ENCODE measurements at places on chromosomes 3 and 15.

DNA sequence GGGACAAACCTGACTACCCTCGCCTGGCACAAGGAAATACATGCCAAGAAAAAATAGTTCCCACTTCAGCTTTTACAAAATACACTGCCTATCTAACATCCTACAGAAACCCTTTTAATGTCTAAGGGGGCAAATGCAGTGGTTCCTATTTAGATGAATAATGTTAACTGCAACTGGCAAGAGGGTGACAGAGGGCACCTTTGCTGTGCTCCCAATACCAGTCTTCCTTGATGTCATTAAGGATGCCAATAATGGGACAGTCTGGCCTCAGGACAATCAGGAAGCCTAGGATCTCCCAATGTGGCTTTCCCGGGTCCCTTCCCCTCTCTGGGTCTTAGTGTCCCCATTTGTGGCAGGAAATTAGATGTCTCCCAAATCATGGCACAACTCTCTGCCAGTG, 13.9 kb downstream of the CSRNP1 start:
- no peak for DNase-seq

DNA sequence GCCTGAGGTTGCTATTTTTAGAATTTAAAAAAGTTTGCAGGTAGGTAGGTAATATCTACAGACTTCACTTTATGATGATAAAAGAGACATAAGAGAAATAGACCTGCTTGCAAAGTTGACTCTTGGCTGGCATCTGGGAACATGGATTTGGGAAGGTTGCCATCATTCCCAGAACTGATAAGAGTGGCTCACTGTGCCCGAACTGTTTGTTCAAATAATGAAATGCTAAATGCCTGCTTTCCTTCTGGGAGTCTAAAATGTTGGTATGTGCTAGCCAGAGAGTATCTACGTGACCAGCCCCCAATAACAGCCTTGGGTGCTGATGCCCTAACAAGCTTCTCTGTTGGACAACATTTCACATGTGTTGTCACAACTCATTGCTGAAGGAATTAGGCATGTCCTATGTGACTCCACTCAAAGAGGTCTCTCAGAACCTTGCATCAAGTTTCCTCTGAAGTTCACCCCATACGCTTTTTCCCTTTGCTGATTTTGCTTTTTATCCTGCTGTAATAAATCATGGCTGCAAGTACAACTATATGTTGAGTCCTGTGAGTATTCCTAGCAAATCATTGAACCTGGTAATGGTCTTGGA, 95.5 kb downstream of the FHIT start:
- DNase-seq, result no peak

DNA sequence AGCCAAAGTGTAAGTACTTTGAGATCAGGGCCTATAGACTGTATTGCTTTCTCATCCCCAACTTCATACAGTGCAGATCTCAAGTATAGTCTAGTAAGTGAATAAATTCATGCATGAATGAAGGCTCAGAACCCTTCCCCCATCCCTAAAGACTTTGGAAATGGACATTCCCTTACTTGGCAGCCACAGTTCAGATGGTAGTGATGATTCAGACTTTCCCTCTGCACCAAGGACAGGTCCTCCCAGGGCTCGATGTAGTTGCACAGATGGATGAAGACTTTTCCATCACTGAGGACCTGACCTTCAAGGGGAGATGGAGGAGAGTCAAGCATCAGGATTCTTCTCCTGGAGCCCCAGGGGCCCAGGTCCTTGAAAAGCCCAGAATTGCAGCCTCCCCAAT, 4.6 kb downstream of the TIMP4 start:
- DNase-seq, result no peak

- no peak for DNase-seq
Observed at GRCh38 chr15:82572311-82572710, 32.1 kb upstream of the RPS17 start.

GRCh38 chr3:57852896-57853295, 96.8 kb downstream of the SLMAP start:
- DNase-seq, result no peak

GRCh38 chr3:170033489-170033888, 4.3 kb upstream of the GPR160 start:
- no peak for DNase-seq

DNA sequence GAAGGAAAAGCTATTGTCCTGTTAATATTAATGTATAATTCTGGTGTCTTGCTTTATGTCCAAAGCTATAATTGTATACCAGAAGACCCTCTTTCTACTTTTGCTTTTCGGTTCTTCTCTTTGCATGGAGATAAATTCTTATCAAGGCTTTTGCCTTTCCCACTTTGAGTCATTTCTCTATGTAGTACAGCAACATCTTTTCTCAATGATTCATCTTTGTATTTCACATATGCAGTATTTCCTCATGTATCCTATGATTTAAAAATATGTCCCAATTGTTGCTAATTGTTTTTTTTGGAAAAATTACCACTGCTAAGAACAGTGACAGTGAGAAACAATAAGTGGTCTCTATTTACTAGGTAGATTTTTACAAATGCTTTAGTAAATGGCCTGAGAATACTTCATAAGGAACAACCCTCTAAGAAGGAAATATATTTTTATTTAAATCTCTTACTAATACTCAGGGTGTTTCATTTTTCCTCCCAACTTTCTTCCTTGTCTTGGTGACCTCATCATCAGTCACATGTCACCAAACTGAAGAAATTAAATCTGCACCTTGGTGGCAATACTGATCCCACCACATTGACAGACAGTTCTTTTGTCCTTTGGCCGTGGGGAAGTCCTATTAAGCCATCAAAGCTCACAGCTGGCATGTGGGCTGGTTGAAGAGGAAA, 290.6 kb downstream of the SATB1 start:
- DNase-seq, result no peak

DNA sequence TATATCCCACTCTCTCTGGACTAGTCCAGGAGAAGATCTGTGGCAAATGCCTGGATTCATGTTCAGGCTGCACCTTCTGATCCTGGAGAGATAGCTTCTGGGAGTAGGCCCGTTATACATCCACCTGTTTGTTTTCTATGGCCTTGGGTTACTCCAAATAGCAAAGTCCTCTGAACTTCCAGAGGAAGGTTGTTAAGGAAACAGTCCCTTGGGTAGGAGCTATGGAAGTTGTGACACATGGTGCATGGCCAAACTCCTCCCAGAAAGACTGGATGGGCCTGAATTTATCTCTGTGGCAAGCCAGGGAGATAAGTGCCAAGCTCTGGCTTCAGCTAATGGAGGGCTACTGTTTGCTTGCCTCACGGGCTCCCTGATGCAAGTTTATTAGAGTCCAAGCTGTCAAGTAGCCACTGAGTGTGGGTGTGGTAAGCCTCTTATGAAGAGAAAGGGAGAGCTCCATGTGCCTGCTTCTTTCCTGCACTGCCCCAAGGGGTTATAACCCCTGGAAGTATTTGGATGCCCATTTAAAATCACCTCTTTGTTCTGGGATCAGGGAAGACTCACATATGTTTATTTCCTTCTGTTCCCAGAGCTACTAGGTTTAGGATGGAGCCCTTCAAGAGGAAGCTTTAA, 328.7 kb upstream of the ATP11B start:
- DNase-seq, result no peak

Data from stimulated activated CD8-positive, alpha-beta memory T cell treated with anti-CD3 and anti-CD28 coated beads, Interleukin-12 subunit alpha, Interleukin-12 subunit beta, amount 100 ng/mL, for 4 hours (primary cell).